Activated CD8-positive, alpha-beta memory T cell treated with anti-CD3 and anti-CD28 coated beads, Interleukin-2, amount 10 ng/mL, durations not matched to agents 7 days and 5 days (primary cell): ENCODE measurements at places on chromosomes 7 and 10. TPM values are rescaled to one million over a fixed set of nuclear protein-coding genes. Genes with fewer than 3 reads are reported as not detected.

DNA sequence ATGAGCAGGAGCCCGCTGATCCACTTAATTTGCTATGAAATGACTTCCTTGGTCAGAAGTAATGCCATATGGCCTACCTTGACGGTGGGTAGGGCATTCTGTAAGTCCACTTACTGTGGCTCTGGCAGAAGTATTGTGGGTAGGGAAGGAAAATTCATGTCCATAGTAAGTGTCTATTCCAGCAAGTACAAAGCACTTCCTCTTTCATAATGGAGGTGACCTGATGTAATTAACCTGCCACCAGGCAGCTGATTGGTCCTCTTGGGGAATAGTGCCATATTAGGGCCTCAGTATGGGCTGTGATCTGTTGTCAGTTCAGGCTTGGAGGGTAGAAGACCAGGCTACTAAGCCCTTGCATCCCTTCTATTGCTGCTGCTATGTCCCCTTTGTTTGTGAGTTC lies 103.9 kb downstream of the SLC37A3 start:
- DNase-seq, result no peak

DNA sequence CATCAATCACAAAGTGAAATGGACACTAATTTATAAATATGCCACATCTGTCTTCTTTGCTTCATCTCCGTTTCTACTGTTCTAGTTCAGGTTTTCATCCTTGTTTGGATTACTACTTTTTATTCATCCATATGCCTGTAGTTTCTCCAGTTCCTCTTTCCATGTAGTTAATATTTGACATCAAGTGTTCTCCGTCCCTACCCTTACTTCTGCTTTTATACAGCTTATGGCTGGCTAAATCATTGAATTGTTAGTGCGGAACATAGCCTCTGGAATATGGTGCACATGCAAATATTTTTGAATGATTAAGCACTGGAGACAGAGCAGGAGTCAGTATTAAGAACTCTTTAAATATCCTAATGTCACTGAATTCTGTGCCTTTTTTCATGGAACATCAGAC lies 230.0 kb upstream of the PPP1R3A start:
- DNase-seq, result no peak

DNA sequence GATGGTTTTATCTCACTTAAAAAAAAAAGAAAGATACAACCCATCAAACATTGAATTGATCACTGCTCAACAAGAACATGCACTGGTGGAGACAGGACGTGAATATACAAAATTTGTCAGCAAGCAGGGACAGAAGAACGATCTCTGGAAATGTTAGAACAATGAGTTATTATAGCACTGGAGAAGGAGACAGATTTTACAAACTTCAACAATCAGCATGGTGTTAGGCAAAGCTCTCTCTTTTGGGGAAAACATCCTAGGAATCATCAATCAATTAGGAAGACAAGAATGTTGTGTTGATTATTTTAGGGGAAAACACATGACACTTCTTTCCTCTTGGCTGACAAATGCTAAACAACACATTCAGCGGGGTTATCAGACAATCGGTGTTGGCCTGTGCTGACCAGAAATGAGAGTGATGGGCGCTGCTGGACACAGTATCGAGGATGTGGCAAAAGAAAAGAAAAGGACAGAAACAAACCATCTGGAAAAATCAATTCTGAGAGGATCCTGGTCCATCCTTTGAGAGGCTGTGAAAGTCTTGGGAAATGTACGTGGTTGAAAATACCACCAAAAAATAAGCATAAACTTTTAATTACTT lies 103.9 kb downstream of the RAPGEF5 start:
- DNase-seq, result no peak

- no peak for DNase-seq
Observed at GRCh38 chr7:143318661-143319060, 2.8 kb downstream of the CLCN1 start.

DNA sequence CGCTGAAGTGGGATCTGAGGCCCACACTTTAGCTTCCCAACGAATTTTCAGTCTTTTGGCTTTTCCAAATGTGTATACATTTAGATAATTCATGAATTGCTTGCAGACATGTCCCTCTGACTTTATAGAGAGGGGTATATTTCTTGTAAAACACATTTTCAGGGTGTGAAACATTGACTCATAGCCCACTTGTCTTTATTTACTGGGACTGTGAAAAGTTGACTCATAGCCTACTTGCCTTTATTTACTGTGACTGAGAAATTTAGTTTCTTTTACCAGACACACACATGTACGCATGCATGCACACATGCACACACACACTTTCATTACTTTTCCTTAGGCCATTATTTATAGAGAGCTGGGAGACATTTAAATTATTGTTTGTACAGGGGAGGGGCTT lies 79.1 kb downstream of the VTI1A start:
- no peak for DNase-seq

Gene NODAL
- not detected for total RNA-seq

DNA sequence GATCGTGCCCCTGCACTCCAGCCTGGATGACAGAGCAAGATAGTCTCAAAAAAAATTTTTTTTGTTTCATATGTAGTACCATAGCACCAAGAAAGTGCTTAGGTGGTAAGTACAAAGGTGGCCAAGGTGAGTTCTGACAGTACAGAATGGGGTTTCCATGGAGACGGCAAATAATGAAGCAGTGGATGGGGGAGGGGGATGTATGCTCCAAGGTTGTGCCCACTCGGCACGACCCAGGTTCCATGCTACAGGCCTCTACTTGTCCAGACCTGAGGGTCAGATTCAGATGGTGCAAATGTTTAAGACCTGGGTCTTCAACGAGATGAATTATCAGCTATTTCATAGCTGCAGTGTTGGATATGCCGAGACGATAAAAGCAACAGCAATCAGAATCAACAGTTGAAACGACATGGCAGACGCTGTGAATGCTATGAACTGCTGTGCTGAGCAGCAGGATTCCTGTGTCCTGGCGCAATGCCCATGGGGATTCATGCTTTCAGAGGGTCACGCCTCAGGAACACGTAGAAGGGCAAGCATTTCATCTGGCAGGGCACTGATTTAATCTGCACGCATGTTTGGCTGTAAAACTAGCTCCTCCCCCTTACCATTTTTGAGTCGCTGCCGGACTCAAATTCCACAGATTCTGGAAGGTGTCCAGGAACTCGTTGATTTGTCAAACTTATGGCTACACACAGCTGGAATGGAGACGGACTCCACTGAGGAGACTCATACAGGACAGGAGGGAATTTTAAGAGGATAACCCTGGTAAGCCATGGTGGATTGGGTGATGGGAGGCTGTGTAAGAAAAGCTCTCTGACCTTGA lies 256.5 kb downstream of the FRMD4A start:
- no peak for DNase-seq

Gene KEL
- 0.16 TPM for total RNA-seq

Gene ERV3-1
- 15.1 TPM for total RNA-seq

Gene SRGN
- 366 TPM for total RNA-seq

DNA sequence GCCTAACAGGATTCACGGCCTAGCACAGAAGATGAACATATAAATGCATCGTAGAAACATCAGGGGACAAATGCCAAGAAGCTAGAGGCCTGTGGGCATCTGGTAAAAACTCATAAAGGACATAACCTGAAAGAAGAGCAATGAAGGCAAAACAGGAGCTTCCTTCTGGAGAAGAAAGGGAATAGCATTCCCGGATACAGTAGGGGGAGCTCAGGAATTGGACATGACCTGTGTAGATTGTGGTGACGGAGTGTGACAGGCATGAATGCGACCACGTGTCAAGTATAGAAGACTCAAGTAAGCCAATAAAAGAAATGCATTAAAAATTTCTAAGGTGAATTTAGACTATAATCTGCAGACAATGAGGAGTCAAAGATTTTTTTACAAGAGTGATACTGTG lies 270.1 kb downstream of the AGMO start:
- no peak for DNase-seq

DNA sequence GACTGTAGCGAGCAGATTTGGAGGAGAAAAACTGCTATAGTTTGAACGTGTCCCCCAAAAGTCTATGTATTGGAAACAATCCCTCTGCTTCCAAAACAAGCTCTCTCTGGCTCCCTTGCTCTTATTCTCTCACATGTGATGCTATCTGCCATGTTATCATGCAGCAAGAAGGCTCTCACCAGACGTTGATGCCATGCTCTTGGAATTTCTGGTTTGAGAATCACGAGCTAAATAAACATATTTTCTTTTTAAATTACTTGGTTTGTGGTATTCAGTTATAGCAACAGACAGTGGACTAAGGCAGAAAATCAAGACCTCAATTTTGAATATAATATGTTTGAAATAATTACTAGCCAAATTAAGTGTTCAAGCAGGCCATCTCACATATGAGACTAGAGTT lies 17.5 kb upstream of the GNAT3 start:
- DNase-seq, result no peak

Gene HMX2
- total RNA-seq, result not detected

DNA sequence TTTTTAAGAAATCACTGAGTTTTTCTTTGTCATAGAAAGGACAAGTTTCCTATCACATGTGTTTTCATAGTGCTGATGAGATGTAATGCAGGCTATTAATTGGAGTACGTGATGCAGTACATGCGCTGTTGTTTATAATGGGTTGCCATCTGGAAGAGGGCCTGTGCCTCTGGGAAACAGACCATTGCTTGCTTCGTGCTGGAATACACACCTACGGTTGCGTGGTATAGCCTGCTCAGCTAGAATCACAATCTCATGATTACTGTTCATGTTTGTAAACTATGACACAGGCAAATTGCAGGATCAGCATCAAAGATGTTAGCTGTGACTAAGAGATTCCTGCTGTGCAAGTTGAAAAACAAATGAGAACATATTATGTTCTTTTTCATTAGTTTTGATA lies 107.2 kb upstream of the STEAP1B start:
- no peak for DNase-seq

Gene SLC29A4
- 0.76 TPM for total RNA-seq

Gene ASCC1
- 36.8 TPM for total RNA-seq

GRCh38 chr7:28804990-28805389 lies 153.1 kb downstream of the TRIL start:
- no peak for DNase-seq

- no peak for DNase-seq
Observed at GRCh38 chr10:104638861-104639589, 2.1 kb upstream of the SORCS3 start.

- no peak for DNase-seq
Observed at GRCh38 chr10:118034791-118035261, 11.9 kb downstream of the RAB11FIP2 start.

DNA sequence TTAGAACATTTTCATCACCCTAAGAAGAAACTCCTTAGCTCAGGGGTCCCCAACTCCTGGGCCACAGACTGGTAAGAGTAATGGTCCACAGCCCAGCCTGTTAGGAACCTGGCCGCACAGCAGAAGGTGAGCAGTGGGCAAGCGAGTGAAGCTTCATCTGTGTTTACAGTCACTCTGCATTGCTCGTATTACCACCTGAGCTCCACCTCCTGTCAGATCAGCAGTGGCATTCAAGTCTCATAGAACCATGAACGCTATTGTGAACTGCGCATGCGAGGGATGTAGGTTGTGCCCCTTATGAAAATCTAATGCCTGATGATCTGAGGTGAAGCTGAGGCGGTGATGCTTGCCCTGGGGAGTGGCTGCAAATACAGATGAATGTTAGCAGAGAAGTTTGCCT lies 37.3 kb upstream of the DLG5 start:
- DNase-seq, result no peak

DNA sequence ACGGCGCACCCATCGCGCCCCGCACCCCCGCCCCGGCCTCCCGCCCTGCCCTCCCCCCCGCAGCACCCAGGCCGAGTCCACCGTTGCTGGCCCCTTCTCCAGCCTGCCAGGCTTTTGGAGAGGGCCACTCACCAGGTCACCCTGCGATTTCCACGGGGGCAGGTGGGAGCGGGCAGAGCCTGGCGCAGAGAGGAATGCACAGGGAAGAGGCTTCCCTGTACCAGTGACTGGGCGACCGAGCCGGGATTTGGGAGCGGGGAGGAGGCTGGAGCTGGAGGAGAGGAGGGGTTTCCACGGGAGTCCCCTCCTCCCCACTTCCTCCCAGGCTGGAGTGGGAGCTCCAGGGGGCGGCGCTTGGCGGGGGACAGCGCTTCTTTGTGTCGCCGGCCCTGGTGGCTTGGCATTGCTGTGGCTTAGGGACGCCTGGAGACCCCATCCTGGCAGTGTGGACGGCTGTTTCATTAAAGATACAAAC lies 19.3 kb downstream of the TCAF1 start:
- DNase-seq, result no peak

Gene AOAH
- total RNA-seq, result 44.5 TPM

DNA sequence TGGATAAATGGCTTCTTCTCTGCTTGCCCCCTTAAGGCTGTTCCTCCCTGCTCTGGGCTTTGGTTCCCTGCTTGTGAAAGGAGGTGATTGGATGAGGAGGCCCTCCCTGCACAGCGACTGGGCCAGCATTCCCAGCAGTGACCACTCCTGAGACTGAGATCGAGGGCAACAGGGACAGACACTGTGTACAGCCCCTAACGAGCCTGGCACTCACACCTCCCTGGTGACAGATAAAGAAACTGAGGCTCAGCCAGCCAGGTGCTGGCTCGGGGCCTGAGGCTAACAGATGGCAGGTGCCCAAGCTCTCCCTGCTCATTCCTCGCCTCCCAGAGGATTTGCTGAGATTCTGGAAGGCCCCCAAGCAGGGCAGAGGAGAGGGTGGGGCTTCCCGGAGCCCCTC lies 12.0 kb upstream of the AQP1 start:
- DNase-seq, result no peak

DNA sequence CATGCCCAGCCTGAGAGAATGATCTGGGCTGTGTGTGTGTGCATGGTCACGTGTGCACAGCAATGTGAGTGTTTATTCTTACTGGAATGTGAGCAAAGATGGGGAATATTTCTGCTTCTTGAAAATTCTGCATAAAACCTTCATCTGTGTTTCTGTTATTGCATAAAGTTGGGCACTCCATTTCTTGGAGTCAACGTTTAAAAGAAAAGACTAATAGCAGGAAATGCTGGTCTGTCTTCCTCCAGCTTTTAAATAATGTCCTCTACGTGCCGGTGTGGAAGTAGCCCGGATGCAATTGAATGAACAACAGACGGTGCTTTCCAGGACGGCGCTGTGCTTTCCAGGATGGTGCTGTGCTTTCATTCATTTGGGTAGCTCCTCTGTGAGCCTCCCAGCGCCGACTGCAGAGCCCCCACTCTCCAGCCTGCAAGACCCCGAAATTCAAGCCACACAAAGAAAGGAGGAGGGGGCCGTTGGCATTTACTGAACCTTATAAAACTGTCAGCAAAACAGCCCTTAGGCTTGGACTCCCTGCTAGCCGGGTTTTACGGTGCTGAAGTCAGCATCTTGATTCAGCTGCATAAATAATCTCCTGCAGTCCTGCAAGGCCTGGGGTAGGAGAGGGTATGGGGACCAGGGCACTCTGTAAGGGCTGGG lies 158.2 kb upstream of the PRKCQ start:
- no peak for DNase-seq
